ENCODE measurements at places on chromosomes 5 and 9.
A peak's percentile ranks its signal among the peaks of the same experiment; 100 is the strongest.

GRCh38 chr5:111262815-111263214 lies 38.6 kb downstream of the CAMK4 start:
- no peak for DNase-seq

GRCh38 chr5:22344000-22344399 lies 509.1 kb downstream of the CDH12 start:
- DNase-seq: no peak

- DNase-seq: peak; percentile 10
Observed at GRCh38 chr9:71036501-71036900, 84.9 kb downstream of the TRPM3 start.

DNA sequence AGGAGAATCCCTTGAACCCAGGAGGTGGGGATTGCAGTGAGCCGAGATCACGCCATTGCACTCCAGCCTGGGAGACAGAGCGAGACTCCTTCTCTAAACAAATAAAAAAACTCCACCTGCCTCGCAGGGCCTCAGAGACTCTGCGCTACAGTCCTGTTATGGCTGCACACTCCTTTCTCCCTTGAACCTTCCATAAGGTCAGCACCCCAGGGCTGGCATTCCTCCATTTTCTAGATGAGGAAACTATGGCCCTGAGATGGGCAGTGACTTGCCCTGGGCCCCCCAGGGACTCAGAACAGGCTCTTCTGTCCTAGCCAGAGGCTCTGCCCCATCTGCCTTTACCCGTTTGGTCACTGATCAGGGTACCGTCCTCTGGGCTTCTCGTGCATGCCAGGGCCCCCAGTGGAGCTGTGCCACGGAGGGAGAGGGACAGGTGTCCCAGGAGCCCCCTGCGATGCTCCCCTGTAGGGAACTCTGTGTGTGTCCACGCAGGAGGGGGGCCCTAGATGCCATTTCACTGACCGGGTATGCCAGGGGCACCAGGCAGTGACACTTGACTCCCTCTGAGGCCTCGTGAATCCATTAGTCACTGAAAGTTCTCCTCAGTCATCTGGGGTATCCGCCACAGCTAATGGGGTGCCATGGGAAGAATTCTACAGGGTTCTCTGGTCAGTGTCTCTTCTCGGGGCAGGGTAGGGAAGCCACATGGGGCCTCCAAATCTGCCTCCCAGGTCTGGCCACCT lies 16.2 kb downstream of the RALGDS start:
- no peak for DNase-seq

GRCh38 chr5:16315501-16315900 lies 135.9 kb upstream of the MARCHF11 start:
- DNase-seq: no peak

DNA sequence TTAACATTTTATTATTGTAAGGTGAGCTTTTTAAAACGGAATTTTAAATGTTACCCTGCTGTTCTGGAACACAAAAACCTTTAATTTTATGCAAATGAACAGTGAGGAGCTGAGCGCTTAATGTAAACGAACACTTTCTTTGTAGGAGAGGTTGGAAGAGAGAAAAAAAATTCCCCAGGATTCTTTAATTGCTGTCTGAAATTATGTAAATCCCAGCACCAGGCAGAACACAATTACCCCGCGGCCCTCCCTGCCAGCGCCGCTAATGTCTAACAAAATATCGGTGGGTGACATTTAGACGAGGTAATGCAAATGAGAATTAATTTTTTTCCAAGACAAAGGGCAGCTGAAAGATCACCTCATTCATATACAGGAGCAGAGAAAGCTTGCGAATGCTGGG lies 143.4 kb upstream of the MVB12B start:
- DNase-seq: no peak

DNA sequence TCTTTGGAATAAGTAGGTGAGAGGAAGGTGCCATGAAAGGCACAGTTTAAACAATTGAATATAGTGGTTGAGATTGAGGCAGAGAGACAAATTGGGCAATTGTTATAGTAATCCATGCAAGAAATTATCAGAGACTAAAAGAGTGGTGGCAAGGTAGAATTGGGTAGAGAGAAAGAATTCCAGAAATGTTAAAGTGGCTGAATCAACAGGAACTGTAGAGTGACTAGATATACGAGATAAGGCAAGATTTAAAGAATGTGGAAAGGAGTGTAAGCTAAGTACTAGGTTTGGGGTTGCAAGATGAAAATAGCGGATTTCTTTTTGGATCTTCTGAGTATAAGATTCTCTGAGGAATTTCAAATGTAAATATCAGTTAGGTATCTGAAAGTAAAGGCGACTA lies 285.2 kb downstream of the DMRTA1 start:
- DNase-seq: no peak

DNA sequence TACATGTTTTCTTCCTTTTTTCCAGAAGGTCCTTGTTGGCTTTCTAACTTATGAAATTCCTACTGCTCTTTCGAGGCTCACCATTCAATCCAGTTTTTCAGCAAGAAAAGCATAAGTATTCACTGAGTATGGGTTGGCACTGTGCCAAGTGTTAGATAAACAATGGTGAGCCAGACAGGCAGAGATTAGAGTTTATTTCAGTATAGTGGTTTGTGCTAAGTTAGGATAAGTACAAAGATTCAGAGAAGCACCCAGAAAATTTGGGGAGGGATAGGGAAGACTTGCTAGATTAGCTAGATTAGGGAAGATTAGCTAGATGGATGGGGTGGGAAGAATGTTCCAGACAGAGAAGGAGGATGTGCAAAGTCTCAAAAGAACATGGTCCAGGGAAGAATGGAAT lies 122.9 kb downstream of the OXCT1 start:
- no peak for DNase-seq

GRCh38 chr9:106953174-106953573 lies 90.2 kb downstream of the ZNF462 start:
- no peak for DNase-seq

GRCh38 chr5:107063511-107063910 lies 607.2 kb downstream of the EFNA5 start:
- DNase-seq: no peak

DNA sequence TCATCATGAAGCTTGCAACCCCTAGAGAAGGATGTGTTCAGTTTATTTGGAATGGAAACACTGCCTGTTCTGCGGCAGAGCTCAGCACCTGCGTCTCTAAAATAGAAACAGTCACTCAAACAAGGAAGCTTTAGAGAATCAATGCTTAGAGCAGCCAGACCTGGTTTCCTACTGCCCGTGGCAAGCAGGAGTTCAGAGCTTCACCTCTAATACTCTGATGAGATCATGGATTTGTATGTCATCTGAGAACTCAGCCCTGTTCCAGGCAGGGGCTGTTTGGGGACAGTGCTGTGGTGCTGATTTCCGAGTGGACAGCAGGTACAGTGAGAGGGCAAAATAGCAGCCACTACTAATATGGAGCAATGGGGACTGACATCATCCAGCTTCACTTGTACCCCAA lies 236.0 kb upstream of the IRX1 start:
- no peak for DNase-seq

GRCh38 chr9:7976167-7976755 lies 176.7 kb upstream of the DMAC1 start:
- DNase-seq: no peak

GRCh38 chr9:116791326-116791725 lies 104.2 kb downstream of the TRIM32 start:
- DNase-seq: no peak

DNA sequence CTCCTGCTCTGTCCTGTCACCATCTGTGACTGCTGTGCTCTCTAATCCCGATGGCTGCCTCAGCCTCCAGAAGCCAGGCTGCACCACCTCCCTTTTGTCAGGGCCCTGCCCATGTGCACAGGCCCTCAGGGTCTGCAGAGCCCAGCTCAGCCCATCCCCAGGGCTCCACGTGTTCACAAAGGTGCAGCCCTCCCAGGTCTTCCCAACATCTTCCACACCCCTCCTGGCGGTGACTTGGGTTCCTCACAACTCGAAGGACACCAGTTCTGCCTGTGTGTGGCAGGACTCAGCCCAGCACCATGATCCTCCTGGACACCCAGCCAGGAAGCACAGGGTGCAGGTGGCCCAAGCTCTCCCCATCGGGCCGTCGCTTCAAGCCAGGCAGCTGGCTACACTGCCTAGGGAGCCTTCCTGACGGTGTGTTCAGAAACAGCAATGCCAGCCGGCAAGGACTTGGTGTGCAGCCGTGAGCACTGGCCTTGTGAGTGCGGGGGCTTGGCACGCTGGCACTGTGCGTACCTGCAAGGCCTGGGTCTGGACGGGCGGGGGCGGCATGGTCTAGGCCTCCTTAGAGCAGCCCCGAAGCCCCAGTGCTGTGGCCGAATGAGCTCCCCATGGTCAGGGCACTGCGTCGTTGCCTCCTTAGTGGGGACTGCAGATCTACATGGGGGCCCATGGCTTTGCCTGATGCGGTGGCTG lies 96.1 kb downstream of the MRPL36 start:
- DNase-seq: no peak

- DNase-seq: no peak
Observed at GRCh38 chr9:82558855-82559630, 503.9 kb downstream of the RASEF start.

GRCh38 chr5:54742417-54742891 lies 224.9 kb downstream of the SNX18 start:
- DNase-seq: no peak

GRCh38 chr5:108168915-108169314 lies 213.0 kb downstream of the FBXL17 start:
- DNase-seq: no peak

DNA sequence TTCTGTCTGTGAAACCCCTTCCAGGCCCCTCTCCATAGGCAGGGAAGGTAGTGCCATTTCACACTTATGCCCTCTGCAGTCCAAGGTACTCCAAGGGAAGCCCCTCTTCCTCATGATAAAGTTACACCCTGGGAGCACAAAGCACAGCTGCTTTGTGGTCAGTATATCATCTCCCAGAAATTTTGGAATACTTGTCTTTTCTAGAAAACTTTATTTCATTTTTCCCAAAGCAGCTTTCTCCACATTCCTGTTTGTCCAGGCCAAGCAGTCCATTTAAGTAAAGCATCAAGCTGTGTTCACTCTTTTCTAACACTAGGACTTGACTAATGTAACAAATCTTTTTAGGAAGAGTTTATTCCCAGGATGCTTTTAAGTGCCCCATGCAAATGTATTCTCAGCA lies 371.8 kb upstream of the RGMB start:
- DNase-seq: no peak

DNA sequence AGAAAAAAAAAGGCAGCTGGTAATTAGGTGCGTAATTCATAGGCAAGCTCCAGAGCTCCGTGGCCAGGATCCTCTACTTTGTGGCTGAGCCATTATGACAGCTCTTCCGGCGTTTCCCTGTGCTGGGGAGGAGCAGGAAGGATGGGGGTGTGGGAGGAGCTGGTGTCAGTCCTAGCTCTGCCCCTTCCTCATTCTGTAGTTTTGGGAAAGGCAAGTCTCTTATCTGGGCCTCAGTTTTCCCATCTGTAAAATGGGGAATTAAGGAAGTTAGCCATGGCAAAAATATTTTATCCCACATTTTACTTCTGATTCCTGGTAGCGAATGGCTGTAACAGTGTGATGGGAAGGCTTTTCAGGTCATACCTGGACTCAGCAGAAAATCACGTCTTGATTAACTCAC lies 81.1 kb downstream of the SEC61B start:
- DNase-seq: no peak

- no peak for DNase-seq
Observed at GRCh38 chr9:98558575-98558974, 150.2 kb downstream of the GABBR2 start.

DNA sequence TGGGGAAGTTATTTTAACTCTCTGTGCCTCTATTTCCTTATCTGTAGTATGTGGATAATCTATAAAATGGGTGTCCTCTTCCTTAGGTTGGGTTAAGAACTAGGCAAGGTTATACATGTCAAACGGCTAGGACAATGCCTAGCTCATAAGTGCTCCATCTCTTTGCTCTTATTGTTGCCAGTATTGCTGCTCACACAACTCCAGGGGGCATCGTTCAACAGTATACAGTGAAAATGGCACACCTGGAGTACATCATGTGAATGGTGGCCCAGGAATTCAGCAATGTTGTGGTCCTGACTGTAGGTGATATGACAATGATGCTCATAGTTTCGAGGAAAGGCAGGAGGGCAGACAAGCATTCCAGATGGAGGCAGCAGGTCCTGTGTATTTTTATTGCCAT lies 30.1 kb downstream of the SLIT3 start:
- DNase-seq: no peak

- no peak for DNase-seq
Observed at GRCh38 chr9:22590336-22591033, 143.9 kb downstream of the DMRTA1 start.

DNA sequence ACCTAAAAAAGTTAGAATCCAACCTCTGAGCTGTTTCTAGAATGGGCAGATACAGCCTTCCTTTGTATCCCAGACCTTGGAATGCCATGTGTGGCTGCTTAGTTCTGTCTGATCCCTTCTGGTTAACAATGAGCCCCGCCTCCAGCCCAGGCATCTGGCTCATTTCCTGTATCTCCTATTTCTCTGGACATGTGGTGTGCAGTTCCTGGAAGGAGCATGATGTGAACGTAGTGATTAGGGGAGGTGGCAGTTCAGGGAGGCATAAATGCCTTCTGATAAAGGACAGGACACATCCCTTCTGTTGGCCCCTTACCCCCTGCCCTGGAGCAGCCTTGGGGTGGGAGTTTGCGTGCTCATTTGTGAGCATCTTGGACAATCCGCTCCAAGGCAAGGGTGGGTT lies 243.0 kb downstream of the ZSWIM6 start:
- DNase-seq: no peak

DNA sequence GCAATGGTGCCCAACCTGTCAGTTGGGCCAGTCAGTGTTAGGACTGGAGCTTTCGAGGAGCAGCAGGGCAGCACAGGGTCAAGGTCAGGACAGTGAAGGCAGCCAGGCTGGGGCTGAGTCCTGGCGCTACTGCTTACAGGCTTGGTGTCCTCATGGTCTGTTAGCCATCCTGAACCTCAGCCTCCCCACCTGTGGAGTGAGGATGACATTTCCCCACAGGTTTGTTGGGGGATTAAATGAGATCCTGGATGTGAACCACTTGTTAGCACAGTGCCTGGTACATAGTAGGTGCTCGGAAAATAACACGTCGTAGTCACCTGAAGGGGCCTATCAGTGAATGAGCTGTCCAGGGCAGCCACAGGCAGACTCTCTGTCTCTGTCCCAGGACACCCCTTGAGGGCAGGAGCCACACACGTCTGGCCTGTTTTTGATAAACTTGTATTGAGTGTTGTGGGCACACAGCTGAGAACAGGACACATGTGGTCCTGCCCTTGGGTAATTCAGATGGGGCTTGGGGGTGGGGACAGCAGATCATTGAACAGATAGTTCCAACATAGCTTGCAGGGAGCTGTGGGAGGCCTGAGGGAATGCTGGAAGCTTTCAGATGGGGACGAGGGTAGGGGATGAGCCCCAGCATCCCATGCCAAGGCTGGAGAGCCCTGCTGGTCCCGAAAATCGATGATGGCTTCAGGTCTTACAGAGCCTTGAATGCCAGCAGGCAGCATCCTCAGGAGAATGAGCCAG lies 69.3 kb downstream of the AMBP start:
- no peak for DNase-seq

All from NCI-H2081 treated with DMSO at 0.1 percent for 48 hours (cell line).